ENCODE measurements at places on chromosomes 2 and 18.
A peak's percentile ranks its signal among the peaks of the same experiment; 100 is the strongest.

DNA sequence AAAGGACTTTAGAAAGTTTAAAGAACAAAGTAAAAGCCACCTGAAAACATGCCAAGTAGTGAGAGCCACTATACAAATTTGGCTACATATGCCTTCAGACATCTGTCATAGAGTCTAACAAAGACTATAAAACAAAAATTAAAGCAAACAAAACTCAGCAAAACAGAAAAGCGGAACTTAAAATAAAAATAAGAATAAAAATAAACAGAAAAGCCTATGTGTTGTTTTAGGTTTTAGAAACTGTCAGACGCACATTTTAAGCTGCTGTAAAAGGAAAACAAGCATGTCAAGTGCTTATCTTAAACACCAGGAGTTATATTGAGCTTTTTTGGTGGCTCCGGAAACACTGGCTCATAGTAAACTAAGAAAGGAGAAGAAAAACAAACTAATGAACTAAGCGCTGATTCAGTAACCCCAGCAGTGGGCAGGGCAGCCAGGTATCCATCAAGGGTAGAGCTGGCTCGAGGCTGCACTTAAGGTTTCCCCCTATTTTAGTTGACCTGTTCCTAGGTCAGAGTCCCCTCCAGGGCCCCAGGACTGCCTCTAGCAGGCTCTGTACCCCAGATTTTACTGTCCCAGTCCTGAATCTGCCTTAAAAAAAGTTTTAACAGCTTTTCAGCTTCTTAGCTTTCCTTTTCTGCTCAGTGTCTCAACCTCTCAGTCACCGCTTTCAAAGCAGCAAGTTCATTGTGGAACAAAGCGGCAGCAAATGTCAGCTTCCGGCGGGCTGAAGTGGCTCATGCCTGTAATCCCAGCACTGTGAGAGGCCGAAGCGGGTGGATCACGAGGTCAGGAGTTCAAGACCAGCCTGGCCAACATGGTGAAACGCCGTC lies 15.4 kb upstream of the RMC1 start:
- peak; percentile 58 for DNase-seq

GRCh38 chr2:164560181-164560792 lies 61.0 kb downstream of the GRB14 start:
- no peak for DNase-seq

- DNase-seq, result no peak
Observed at GRCh38 chr2:201984333-201984732, 49.3 kb upstream of the FZD7 start.

DNA sequence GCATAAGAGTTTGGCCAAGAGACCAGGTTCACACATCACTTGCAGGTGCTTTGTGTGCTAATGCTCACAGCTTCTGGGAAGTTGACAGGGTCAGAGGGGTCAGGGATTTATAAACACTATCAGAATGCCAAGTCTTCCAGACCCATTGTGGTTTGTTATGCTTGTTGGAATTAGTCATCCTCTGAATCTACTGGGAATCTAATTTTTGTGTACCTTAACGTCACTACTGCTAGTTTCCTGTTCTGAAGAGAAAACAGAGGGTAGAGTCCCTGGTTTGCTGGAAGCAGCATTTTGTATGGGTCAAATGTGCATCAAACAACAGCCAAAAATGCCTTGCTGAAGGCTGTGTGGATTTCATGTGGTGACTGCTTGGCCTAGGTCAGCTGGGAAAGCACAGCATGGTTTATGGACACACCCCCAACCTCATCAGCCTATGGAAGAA lies 33.3 kb downstream of the ANTXR1 start:
- DNase-seq, result no peak

Data from stimulated activated naive CD8-positive, alpha-beta T cell treated with anti-CD3 and anti-CD28 coated beads, Interleukin-15, amount 100 ng/mL, for 72 hours (primary cell).